ENCODE measurements at places on chromosomes 5 and 9.

DNA sequence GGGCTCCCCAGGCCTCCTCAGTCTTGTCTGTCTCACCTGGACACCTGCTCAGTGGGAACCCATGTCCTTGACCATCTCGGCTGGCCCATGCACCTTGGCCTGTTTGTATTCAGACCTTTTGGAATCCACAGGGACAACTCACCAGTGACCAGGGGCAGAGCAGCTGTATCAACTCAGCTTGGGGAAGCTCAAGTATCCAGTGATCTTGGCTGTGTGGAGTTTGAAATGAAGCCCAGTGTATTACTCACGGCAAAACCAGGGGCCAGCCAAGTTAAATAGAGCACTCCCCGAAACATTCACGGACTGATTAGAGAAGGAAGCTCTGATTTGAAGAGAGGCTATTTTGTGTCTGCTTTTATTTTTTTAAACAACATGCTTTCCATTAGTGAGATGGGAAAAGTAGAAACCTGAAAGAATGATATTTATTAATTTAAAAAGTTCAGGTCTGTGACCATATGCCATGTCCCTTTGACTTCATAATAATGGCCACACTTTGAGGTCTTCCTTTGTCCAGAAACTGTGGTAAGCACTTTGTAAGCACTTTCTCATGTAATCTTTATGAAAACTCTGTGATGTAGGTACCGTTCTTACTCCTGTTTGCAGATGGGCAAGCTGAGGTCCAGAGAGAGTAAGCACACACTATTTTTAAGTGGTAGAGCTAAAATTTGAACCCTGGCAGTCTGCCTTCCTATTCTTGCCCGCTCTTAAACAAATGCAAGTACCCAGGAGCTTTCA, 656.5 kb downstream of the BNC2 start:
- no peak for DNase-seq

DNA sequence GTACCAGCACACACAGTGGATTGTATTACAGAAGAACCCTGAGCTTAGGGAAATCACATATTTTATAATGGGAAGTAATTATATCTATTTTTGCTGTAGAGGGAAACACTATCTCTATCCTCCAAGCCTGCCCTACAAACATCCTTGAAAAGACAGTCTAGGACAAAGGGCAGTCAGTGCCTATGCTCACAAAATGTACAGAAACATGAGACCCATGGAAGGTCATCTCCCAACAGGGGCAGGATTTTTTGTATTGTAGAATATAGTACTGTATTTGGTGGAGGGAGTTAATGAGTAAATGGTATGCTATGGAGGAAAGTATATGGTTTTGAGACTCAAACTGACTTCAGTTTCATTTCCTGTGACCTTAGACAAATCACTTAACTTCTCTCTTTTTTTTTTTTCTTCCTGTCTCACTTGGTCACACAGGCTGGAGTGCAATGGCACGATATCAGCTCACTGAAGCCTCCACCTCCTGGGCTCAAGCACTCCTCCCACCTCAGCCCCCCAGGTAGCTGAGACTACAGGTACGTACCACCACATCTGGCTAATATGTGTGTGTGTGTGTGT, 5.8 kb upstream of the RAB14 start:
- DNase-seq = no peak

DNA sequence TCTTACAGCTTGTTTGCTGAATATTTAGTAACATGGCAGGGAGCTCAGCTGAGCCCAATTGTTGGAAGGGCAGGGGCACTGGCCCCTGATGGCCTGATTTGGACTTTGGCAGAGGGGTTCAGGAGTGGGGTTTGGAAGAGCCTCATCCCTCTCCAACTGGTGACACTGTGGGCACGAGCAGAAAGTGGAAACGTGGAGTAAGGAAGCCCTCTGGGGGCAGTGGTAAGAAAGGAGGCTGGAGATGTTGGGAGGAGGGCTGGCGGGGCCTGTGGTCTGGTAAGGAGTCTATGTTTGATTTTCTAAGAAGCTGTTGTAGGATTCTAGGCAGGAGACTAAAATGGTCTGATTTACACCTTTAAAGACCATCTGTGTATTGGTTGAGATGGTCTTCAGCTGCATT, 208.9 kb downstream of the HSPA4 start:
- no peak for DNase-seq

DNA sequence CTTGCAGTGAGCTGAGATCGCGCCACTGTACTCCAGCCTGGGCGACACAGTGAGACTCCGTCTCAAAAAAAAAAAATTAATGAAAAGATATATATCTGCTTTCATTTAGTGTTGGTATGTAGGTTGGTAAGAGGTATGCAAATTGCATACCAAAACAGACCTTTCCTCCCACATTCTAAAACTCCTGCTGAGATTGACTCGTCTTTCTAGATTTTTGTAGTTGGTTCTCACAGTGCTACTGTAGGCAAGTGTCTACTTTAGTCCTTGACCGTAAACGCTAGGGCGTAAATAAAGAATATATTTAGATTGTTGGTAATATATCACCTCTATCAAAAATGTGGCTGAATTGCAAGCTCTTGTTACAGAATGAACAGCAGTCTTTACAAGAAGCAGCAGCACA, 445.9 kb downstream of the CHSY3 start:
- DNase-seq = no peak

- no peak for DNase-seq
These were observed 98.5 kb downstream of the INSYN2B start for GRCh38 chr5:169881702-169882303.

DNA sequence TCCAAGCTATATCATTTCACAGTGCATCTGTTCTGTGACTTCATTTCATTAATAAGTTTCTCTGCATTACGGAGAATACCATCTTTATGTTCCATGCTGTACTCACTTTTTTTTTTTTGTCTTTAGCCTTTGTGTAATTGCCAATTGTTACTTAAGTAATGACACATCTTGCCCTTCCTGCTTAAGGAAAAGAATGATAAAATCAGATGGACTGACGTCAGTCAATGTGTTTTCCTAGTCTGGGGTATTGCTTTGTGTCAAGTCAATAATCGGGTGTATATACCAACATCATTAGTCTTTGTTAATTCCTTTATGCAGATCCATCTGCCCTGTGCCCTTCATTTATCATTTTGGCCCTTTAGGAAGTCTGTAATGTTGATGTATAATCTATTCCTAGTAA, 133.5 kb downstream of the CD180 start:
- DNase-seq = no peak

GRCh38 chr5:178404987-178405386, 172.4 kb upstream of the PHYKPL start:
- DNase-seq = no peak

DNA sequence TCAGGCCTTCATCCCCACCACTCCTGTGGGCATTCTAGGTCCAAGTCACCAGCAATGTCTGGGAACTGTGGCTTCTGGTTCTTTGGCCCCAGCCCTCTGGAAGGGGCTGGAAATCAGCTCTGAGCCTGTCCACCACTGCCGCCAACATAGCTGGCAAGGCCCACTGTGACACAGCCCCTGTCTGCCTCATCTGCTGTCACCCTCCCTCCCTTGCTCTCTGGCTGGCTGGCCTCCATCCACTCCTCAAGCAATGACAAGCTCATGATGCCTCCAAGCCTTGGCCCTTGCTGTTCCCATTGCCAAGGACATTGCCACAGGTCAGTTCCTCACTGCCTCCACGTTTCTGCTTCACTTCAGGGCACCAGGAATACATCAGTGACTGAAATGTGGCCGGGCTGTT, 93.7 kb downstream of the LHX2 start:
- no peak for DNase-seq

DNA sequence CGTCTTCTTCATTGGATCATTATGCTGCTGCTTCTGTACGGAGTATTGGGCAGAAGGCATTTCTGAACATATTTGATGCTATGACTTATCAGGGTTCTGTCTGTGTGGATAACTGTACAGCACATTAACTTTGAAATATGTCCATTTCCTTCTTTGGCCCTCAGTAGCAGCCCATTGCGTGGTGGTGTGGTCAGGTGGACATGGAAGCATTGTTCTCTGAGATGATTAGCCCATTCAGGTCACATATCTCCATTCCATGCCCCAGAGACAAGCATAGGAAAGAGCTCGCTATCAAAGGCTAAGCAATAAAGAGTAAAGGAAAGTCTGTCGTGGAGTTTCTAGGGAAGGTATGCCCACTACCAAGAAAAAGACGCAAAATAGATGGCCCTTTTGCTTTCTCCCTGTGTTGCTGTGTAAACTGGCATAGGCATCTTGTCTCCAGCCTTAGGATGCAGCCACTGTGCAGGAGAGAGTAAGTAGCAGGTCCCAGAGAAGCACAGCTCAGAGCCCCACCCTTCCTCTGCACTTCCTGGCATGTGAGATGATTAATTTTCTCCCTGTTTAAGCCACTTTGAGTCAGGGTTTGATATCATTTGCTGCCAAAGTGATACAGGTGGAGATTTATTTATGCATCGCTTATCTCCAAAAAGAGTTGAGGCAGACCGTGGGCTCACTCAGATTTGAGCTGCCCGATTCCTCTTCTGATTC, 221.9 kb downstream of the PDZD2 start:
- DNase-seq = no peak

Data from naive thymus-derived CD8-positive, alpha-beta T cell (primary cell).